ENCODE measurements at places on chromosomes 4 and X.

GRCh38 chr4:143482840-143483239, 30.7 kb upstream of the SMARCA5 start:
- DNase-seq: peak; percentile 42

- no peak for DNase-seq
These were observed 173.0 kb downstream of the SPCS3 start for GRCh38 chr4:176492646-176493302.

DNA sequence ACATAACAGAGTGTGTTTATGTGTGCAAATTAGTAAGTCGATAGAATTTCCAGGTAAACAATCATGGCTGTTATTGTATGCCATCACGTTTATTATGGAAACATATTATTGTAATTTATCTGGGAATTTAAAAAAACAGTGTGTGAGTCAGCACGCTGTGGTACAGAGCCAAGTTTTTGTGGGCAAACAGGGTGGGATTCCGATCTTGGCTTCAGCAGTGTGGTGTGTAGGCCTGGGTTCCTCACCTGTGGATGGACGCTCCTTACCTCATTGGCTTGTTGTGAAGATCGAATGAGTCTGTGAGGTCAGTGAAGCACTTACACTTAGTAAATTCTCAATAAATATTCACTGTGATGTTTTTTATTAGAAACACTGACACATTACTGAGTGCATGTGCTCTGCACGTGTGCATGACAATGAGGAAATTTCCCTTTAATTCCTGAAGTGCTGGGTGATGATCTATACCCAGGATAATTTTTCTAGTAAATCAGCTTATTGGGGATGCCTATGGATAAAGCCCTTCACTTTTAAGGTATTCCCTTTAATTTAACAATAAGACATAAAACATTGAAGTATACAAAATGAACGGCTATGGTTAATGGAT, 36.4 kb downstream of the SLIT2 start:
- no peak for DNase-seq

DNA sequence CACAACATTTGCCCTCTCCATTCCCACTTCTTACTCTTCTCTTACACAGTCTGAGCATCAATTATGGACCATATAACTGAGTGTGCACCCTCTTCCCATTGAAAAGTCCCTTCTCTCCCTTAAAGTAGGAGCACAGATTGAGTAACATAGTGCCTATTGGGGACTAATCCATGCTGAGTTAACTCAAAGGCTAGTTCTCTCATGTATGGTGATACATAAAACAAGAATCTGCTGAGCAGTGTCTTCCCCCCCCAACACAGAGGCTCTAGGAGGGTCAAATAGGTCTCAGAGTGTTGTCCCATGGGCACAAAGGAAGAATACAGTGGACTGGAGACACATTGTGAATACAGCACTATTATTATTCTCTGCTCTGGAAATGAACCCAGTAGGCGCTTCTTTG, 274.6 kb upstream of the BOD1L1 start:
- DNase-seq: no peak

Measured in NCI-H2081 (cell line).